CD4-positive, alpha-beta T cell treated with Interleukin-1 beta for 1 hour (primary cell): ENCODE measurements at places on chromosomes 4 and X.

GRCh38 chr4:84497504-84498202, 1.4 kb downstream of the NKX6-1 start:
- no peak for DNase-seq

- DNase-seq: no peak
Observed at GRCh38 chr4:3683077-3683743, 83.0 kb upstream of the ADRA2C start.

DNA sequence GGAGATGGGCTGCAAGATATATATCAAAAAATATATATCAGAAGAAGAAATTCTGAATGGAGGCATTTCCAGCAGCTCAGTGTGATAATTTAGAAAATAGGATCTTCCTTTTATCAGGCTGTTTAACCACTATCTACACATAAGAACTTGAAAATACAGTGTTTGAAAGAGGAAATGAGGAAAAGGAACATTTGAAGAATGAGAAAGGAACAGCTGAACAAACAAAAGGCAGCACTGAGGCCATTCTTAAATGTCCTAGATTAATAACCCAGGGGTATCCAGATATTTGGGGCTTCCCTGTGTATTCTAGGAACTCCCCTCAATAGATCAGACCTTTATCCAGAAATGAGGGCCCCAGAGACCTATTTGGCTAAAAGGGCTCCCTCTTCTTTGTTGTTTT, 4.1 kb downstream of the SLC39A8 start:
- no peak for DNase-seq

- no peak for DNase-seq
Observed at GRCh38 chr4:109699553-109700225, 3.6 kb downstream of the CASP6 start.

GRCh38 chr4:100286636-100287035, 96.4 kb upstream of the DDIT4L start:
- no peak for DNase-seq

GRCh38 chrX:11953615-11954014, 184.7 kb upstream of the FRMPD4 start:
- DNase-seq: no peak

GRCh38 chr4:38621028-38621684, 42.8 kb upstream of the KLF3 start:
- peak; percentile 15 for DNase-seq

GRCh38 chrX:1529756-1530155, 7.2 kb downstream of the P2RY8 start:
- no peak for DNase-seq
